ENCODE measurements at places on chromosomes 3 and 15. TPM values are rescaled to one million over a fixed set of nuclear protein-coding genes. Genes with fewer than 3 reads are reported as not detected.

DNA sequence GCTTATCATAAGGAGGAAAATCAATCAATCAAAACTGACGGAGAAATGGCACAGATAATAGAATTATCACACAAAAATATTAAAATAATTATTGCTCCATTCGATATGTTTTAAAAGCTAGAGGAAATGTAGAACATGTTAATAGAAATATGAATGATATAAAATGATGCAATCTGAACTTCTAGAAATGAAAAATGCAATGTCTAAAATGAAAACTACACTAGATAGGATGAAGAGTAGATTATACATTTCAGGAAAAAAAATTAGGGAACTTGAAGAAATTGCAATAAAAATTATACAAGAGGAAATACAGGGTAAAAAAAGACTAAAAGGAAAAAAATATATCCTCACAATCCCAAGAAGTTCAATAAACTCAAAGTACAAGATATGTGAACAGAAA lies 80.2 kb upstream of the TP63 start:
- DNase-seq, result no peak

GRCh38 chr3:14861031-14861430 lies 42.3 kb downstream of the FGD5 start:
- no peak for DNase-seq

GRCh38 chr3:37396731-37397130 lies 222.3 kb upstream of the LRRFIP2 start:
- no peak for DNase-seq

- DNase-seq, result no peak
Measured at GRCh38 chr3:89682556-89682955, 575.1 kb downstream of the EPHA3 start.

DNA sequence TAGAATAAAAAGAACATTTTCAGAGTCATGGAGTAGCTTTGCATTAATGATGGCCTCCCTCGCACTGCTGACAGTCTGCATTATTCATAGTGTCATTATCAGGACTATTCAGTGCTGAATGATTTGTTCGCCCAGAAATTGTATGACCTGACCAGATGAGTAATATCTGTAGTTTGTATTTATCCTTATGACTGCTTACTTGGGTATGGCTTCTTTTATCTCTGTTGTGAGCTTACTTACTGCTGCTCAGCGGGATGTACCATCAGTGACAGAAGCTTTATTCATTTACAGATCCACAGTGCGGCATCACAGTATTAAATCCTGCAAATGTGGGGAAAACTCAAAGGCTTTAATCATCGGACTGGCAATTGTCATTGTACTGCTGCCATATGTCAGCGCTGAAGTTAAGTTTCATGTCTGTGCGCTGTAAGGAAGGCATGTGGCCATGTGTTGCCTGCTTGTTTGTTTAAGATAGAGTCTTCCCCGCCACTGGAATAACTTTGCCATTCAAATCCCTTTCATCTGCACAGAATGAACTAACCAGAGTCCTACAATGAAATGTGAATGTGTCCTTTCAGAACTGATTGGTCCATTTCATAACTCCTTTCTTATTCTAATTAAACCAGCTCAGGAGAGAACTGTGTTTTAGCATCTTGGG lies 262.2 kb downstream of the CHL1 start:
- no peak for DNase-seq

GRCh38 chr15:57259568-57260040 lies 116.7 kb upstream of the CGNL1 start:
- no peak for DNase-seq

DNA sequence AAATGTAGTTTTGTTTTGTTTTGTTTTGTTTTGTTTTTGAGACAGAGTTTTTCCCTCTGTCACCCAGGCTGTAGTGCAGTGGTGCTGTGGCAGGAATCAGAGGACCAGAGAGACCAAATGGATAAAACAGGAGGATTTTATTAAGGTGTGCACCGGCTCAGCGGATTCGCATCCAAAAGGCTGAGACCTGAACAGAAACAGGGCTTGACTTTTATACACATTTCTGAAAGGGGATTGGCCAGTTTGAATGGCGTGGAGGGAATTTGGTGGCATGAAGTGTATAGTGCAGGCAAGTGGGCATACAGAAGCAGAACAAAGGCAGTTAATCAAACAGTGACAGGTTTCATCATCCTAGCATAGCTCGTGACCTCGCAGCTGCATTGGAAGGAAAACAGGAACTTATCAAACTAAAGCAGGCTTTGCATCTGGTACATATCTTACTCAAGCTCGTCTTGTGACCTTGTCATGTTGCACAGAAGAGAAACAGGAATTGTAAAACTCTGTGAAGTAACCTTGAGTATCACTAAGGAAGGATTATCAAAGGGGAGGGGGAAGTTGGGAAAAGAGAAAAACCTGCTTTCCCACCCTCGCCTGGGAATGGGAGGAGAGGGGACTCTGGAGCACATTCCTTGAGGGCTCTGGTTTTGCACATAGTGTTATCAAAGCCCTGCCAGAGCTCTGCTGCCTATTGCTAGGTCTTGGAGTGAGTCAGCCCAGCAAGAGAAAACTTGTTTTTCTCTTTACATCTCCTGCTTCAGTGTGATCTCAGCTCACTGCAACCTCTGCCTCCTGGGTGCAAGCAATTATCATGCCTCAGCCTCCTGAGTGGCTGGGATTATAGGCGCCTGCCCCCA lies 38.5 kb downstream of the C3orf62 start:
- no peak for DNase-seq

DNA sequence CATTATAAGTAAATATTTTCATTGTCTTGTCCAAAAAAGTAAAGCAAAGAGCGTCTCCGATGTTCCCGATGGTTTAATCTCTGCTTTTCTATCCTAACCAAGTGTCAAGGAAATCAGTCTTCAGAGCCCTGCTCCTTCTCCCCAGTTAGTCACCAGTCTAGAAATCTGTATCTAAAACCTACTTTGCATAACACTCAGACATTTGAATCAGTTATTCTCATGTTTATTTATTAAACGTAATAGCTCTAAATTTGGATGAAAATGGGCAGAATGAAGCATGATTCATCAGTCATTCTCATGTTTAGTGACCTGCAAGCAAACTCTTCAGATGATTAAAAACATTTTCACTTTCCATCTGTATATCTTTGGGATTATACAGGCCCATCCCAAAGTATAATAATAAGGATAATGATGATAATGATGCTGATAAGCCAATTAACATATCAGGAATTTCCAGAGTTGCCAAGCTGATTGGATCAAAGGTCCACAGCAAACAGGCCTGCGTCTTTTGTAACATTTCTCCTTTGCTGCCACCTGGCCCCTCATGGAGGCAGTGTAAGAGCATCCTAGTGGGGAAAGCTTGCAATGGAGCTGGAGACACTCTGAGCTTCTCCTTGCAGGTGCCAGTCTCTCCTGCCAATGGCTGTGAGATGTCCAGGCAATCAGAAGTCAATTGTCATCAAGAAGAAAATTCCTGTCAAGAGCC lies 273.9 kb downstream of the IGSF11 start:
- no peak for DNase-seq

- DNase-seq, result no peak
Measured at GRCh38 chr3:19250959-19251610, 102.8 kb downstream of the KCNH8 start.

- DNase-seq, result no peak
Measured at GRCh38 chr3:49781415-49782199, 4.7 kb downstream of the IP6K1 start.

- no peak for DNase-seq
Measured at GRCh38 chr15:41465822-41466421, 27.8 kb upstream of the ITPKA start.

DNA sequence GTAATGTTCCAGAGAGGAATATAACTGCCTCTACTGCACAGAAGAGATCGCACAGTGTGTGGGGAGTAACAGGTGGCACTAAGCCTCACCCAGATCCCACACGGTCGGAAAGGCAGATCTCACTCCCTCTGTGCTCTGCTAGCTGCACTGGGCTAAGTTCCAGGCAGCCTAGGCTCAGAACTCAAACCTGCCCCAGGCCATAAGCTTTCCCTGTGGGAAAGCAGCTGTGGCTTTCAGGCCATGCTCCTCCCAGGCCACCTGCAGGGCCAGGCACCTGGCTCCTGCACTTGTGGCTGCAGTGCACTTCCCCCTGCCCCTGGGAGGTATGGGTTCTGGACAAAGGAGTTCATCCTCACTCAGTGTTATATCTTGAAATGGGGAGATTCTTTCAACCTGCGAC lies 27.5 kb downstream of the PCCB start:
- no peak for DNase-seq

DNA sequence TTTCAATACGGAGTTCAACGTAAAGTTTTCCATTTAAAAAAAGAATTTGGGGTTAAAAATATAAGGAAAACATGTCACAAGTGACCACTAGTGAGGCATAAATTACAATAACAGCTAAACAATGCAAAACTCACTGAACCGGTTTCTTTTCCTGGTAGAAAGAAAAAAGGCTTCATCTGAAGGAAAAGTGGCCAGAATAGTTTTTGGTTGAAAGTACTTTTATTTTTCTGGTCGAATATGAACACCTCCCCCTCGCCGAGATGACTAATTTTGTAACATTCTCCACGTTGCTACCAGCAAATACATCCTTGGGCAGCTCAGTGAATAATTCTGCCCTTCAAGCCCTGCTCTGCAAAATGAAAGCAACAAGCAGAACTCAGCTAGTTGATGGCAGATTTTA lies 3.9 kb upstream of the SRGAP3 start:
- DNase-seq, result peak; percentile 31

- no peak for DNase-seq
Measured at GRCh38 chr3:192224634-192225155, 502.6 kb downstream of the FGF12 start.

- no peak for DNase-seq
Measured at GRCh38 chr3:23396746-23397145, 193.6 kb downstream of the UBE2E2 start.

DNA sequence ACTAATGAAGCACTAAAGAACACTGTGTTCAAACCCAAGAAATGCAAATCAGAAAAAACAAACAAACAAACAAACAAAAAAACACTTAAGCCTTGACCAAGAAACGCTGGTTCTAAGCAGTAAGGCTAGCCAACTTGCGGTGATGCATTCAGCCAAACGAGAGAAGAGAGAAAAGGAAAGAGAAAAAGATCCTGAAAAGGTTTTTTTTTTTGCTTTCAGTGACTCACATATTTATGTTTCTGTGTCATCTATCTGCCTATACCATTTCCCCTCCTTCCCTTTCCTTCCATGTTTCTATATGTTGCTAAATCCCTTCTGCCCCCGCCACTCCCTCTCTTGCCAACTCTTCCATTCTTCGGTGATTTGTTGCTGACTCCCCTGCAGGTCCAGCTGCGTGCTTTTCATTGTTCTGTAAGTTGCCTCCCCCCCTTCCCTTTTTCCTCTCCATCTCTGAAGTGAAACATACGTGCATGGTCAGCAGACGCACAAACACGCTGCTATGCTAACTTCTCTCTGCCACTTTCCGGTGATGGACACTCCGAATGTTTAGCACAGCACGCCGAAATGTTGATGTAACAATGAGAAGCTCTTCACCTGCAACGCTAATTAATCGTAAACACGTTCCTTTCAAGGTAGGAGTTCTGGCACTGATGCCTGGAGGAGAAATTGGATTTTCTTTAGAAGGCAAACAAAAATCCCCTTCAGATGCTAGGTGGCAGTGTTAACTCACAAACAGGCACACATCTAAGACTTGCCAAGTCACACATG lies 154.4 kb downstream of the TUSC7 start:
- DNase-seq, result peak; percentile 14

GRCh38 chr15:29785642-29786041 lies 36.6 kb downstream of the TJP1 start:
- no peak for DNase-seq

DNA sequence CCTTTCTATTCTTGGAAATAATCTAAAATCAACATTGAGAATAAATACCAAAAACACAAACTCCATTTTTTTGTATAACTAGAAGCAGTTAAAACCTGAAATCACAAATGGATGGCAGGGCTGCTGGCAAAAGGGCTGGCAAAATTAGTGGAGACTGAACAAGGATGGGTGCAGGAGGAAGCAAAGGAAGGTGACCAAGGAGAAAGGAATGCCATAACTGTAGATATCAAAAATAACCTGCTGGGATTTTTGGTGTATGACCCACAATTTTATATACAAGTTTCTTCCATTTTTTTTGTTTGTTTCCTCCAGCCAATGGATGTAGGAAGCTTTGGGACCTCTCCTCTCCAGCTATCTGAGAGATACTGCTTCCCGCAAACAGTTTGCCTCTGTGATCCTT lies 12.7 kb downstream of the CFAP44 start:
- DNase-seq, result no peak

DNA sequence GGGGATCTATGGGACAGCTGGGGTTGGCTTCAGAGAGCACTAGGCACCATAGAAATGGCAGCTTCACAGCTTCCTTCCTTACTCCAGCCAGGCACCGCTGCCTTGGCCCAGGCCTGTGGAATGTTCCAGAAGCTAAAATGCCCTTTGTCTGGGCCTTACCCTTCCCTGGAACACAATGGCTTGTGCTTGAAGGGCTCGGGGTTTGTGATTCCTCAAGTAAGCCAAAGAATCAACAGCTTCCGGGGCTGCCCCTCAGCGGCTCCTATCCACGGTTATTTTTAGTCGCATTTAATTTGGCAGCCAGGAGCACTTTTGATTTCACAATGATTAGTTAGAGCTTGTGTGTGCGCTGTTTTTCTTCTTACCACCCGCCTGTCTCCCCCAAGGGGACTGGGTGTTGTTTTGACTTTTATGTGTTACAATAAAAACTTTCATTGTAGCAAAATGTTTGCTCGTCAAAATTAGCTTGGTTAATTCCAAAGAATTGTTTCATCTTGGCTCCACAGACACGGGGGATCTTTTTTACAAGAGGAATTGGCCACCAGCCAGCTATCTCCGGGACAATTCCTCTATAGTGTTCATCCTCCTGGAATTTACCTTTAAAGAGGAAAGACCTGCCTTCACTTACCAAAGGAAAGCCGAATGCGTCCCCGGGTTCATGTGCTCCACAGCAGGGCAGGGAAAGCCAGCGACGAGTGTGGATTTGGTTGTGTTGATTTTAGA lies 73.8 kb downstream of the TLE3 start:
- no peak for DNase-seq

The ISG20 gene
- 36.0 TPM for total RNA-seq

The ABI3BP gene
- total RNA-seq, result 0.84 TPM

The TRAK1 gene
- 41.7 TPM for total RNA-seq

The CPNE9 gene
- 0.27 TPM for total RNA-seq

The DAPK2 gene
- 1.4 TPM for total RNA-seq

The ARGFX gene
- total RNA-seq, result not detected

The SOX14 gene
- not detected for total RNA-seq

The EPHB1 gene
- total RNA-seq, result 10.8 TPM

The SLC9C1 gene
- total RNA-seq, result 2.2 TPM

The GUCA1C gene
- total RNA-seq, result not detected

The ZNF80 gene
- total RNA-seq, result not detected
